ENCODE measurements at places on chromosomes 16 and 17.

- DNase-seq = no peak
Measured at GRCh38 chr17:81234940-81235821, 3.7 kb downstream of the TEPSIN start.

- DNase-seq = no peak
Measured at GRCh38 chr16:27588057-27588456, 38.1 kb downstream of the KATNIP start.

DNA sequence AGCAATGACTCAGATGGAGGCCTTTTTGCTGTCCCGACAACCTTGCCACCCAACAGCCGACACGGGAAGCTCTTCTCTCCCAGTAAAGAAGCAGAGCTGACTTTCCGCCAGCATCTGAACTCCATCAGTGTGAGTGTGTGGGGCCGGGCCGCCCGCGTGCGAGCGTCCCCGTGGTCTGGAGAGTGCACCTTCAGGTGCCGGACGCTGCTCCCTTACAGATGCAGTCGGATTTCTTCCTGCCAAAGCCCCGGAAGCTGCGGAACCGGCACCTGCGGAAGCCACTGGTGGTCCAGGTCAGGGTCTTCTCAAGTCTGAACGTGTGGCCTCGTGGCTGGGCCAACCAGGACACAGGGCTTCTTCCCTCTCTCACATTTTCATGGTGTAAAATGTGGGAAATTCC lies 15.5 kb upstream of the JPT2 start:
- DNase-seq = no peak

- peak; percentile 76 for DNase-seq
Measured at GRCh38 chr16:89217388-89218191, at the start of gene ZNF778. TSS of gene ZNF778 (plus strand) at chr16:89217703. CDS start at chr16:89221128, 3,425 bp downstream.

- DNase-seq = no peak
Measured at GRCh38 chr17:41785859-41786226, 668 bp downstream of the JUP start.

DNA sequence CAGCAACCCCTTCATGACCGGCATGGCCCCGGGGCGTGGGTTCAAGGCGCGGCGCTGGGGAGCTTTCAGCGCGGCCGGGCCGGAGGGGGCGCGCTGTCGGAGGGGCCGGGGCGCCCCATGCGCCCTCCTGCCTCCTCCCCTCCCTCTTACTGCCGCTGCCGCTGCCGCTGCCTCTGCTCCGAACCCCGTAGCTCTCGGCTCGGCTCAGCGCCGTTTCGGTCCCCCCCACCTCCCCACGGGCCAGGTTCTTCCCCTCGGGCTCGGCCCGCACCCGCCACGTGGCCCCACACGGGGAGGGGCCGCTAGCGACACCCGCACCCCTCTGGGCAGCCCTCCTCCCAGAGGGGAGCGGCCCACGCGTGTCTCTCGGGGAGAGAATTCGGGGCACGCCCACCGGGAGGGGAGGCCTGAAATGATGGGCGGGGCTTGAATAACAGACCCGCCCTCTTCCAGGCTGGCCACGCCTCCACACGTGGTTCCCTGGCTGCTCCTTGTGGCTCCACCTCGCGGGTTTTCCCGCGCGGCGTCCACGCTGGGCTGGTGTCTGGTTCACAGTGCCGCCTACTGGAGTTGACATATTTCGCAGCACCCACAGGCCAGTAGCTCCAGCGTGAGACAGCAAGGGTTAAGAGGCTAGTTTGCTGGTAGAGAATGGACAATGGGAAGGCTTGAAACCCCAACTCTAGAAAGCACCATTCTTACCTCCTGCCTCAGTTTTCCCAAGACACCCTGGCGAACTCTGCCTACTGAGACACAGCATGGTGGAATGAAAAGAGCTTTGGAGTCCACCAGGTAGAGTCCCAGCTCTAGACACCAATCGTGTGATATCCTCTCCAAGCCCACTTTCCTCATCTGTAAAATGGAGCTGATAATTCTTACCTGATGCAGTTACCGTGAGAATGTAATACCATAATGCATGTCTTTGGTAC lies at the start of gene KCNH4:
Gene KCNH4, minus strand, starts transcription at position 221 of the 929 bp plus-strand sequence. Its CDS starts 197 bp downstream, at position 24.
- peak; percentile 67 for DNase-seq

DNA sequence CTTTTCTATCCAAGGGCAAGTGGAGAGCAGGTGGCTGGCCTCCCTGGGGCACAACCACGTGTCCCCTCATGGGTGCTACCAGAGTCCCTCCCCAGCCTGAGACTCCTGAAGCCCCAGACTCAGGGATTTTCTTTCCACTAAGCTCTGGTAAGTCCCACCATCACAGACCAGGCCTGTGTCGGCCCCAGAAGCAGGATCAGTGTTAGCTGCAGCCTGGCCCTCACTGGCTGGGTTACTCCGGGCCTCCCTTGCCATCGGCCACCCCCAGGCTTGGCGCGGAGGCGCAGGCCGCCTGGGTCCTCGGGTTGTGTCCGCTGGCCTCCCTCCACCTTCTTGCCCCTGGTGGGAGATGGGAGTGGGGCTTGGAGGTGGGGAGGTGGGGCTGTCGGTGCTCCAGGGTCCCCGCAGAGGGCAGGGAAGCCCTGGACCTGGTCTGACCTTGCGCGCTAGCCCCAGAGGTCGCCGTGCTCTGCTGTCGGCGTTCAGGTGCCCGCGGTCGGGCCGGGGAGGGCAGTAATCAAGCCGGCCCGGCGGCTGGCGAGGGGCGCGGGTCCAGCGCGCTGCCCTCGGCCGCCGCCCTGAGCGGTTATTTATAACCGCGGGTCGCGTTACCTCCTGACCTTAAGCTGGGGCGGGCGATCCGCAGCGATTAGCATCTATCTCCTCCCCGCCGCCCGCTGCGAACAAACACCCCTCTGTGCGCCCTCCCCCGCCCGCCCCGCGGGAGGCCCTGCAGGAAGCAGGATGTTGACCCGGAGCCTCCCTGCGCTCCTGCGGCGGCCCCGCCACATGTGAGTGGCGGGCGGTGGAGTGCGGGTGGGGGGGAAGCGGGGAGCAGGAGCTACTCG lies 78.1 kb upstream of the TOB1 start:
- DNase-seq = no peak

DNA sequence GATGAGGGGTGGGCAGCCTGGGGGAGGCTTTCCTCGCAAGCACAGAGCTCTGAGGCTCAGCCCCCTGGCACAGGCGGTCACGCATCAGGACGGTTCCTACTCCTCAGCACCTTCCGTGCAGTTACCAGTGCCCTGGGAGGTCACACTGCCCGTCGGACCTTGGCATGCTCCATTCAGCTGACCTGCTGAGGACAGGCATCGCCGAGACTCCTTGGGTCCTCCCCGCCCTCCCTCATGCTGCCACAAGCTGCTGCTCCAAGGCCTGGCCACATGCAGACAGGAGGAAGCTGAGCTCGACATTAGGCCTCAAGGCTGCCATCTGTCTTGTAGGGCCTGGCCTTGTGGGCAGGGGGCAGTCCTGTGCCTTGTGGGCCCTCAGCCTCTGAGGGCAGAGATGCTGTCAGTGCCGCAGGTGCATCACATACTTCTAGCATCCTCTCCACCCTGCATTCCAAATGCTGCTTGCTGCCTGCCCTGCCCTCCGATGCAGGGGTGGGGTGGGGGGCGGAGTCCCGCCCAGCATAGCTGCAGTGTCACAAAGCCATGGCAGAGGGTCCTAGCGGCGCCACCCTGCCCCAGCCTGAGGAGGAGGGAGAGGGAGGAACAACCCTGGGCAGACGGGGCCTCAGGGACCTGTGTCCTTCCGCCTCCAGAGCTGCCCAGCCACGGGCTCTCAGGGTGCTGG lies 9.3 kb downstream of the C16orf90 start:
- DNase-seq = no peak

DNA sequence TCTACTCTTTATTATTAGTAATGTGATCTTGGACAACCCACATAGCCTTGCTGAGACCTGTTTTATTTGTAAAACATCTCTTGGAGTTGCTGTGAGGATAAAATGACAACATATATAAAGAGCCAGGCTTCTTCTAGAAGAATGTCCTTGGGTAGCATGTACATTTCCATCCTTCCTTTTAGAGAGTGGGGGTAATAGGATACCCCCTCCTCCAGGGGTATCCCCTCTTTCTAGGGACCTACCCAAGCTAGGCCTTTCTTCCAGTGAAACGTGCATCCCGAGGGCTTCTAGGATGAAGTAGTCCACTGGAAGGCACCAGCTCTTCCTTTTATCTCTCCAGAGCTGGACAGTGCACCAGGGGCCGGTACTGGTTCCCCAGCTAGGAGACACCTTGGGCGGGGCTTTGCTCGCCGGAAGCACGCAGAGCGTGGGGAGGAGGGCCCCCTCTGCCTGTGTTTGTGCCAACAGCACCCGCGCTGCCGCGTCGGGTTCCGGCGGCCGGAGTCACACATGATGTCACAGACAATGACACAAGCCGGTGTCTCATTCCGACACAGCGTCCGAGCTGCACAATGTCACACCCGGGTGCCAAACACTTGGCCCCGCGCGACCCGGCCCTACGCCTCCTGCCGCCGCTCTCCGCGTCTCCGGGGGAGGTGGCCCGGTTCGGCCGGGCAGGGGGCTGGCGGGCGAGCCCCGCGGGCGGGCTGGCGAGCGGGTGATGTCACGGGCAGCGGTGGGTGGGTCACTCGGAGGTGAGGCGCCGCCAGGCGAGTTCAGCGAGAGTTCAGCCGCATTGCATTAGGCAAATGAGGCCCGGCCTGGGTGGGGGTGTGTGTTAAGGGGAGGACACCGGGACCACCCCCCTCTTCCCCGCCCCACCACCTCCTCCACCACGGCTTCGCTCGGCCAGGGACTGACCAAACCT lies 23.4 kb downstream of the GJD3 start:
- peak; percentile 67 for DNase-seq

GRCh38 chr16:88754912-88755744 lies 29.9 kb downstream of the PIEZO1 start:
- DNase-seq = no peak

DNA sequence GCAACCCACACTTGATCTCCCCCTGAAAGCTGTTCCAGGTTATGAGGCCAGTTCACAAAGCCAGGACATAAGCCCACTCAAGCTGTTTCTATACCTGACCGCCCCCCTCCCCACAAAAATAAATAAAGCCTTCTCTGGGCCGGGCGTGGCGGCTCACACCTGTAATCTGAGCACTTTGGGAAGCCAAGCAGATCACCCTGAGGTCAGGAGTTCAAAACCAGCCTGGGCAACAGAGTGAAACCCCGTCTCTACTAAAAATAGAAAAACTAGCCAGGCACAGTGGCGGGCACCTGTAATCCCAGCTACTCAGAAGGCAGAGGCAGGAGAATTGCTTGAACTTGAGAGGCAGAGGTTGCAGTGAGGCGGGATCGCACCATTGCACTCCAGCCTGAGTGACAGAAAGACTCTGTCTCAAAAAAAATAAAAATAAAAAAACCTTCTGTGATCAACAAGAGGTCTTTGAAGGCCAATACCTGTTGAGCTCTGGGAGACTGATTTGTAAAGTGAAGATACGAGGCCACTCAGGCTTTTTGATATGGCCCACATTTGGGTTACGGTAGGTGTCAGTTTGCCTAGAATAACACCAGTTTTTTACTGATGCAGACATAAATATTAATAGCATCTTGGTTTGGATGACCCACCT lies 2.2 kb downstream of the KDM8 start:
- DNase-seq = no peak

GRCh38 chr17:6257336-6257735 lies 177.6 kb downstream of the AIPL1 start:
- peak; percentile 16 for DNase-seq

DNA sequence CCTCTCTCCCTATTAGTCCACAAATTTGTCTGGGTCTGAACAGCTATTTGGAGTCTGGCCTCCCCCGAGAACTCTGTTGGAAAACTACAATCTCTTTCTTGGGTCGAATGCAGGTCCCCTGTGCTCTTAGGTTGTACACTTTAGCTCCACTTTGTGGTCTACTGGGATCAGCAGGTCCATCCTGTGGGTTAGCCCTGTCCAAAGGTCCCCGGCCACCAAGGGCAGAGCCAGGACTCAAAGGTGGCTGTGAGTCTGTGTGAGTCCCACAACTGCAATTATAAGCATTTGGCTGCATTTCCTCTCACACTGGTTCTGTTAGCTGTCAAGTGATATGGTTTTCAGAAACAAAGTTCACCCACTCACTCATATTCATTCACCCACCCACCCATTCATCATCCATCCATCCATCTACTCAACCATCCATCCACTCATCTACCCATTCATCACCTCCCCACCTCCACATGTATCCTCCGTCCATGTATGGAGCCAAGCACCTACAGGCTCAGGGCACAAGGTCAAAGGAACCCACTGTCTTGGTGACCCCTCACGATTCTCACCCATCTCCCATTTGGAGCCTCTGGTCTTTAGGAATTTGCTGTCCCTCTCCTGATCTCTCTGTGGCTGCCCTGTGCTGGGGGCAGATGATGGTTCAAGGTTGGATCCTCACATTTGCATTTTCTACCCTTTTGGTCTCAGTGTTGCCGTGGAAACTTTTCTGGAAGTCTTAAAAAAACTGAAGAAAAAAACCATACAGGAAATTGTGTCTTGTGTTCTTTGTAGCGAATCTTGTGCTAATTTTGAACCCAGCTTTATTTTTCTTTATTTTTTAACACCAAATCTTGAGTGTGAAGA lies 45.8 kb downstream of the IRF8 start:
- no peak for DNase-seq

- DNase-seq = peak; percentile 56
Measured at GRCh38 chr16:83898463-83899271, at the start of gene MLYCD. TSS of gene MLYCD (plus strand) at chr16:83899115. CDS start at chr16:83899145, 30 bp downstream.

DNA sequence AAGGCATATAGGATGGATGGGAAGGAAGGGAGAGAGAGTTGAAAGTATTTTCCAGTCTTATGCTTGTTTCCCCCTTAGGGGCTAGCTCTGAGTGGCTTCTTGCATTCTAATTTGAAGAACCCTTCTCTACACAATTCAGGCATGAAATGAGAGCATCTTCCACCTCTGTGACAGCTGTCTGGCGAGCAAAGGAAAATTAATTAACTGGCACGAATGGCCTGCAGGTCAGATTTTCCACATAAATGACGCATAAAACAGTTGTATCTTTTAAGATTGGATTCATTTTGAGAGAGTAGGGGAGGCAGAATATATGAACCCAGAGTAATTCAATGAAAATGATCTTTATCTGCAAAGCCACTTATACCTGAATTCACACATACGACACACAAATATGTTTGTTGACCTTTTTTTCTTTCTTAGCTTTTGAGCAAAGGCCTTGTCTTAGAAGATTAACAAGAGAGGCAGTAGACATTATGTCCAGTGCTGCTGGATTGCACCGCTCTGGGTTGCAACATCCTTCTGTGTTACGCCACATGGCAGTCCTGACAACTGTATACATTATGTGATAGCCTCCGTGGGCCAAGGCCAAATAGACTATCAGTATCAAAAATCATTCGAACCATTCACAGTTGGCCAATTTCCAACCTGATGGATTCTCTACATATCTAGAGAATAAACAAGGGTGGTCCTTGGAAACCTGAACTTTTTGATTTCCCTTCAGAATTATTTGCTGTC lies 173.0 kb upstream of the GOT2 start:
- DNase-seq = no peak

DNA sequence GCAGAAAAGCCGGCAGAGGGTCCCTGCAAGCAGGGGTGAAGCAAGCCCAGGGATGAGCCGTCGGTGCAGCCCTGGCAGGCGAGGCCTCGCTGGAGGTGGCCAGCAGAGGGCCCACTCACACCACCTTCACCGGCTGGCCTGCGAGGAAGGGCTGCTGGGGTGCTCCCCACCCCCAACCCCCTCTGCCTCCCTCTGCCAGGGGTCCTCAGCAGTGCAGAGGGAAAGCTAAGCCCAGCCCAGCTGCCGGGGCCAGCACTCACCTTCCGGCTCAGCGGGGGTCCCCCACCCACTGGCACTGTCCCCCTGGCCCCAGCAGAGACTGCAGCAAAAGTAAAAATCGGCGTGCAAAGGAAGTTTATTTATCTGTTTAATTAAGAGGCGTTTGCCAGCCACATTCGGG lies 113.4 kb downstream of the ENGASE start:
- DNase-seq = no peak

- no peak for DNase-seq
Measured at GRCh38 chr16:24069036-24069590, 187.0 kb upstream of the CACNG3 start.

- DNase-seq = no peak
Measured at GRCh38 chr16:68985268-68985667, 120.2 kb upstream of the HAS3 start.

All from fibroblast of the aortic adventitia (primary cell).